ENCODE measurements at places on chromosomes 1 and 21. TPM values are rescaled to one million over a fixed set of nuclear protein-coding genes. Genes with fewer than 3 reads are reported as not detected.

DNA sequence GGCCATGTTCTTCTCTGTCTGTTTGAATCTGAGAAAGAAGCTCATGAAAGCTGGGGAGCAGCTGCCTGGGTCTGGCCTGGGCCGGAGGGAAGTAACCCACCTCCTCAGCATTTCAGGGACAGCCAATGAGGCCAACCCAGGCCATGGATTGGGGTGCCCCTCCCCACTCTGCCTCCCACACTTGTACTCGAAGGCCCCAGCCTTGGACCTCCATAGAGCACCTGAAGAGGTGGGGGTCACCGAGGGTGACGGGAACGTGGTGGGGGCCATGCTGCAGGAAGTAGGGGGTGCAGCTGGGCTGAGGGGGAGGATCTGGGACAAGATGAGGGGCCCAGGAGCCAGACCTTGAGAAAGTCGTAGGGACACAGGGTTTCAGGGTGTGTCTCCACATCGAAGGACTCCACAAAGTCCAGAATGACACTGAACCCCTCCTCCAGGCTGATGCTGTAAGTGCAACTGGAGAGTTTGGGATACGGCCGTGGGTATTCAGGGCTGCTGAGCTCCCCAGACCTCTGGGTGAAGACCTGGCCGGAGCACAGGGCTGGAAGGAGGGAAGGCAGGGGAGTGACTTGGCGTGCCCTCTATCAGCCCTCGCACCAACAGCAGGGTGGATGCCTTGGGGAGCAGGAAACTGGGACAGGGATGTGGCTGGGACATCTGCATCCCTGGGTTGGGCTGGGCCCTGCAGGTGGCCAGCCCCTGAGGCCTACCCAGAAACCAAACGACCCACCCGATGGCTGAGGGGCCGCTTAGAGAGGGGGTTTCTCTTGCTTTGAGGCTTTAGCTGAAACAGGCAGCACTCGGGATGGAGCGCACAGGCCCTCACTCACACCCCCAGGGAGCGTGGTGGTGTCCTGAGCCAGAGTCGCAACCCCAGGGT lies 3.8 kb downstream of the MASP2 start:
- no peak for DNase-seq

DNA sequence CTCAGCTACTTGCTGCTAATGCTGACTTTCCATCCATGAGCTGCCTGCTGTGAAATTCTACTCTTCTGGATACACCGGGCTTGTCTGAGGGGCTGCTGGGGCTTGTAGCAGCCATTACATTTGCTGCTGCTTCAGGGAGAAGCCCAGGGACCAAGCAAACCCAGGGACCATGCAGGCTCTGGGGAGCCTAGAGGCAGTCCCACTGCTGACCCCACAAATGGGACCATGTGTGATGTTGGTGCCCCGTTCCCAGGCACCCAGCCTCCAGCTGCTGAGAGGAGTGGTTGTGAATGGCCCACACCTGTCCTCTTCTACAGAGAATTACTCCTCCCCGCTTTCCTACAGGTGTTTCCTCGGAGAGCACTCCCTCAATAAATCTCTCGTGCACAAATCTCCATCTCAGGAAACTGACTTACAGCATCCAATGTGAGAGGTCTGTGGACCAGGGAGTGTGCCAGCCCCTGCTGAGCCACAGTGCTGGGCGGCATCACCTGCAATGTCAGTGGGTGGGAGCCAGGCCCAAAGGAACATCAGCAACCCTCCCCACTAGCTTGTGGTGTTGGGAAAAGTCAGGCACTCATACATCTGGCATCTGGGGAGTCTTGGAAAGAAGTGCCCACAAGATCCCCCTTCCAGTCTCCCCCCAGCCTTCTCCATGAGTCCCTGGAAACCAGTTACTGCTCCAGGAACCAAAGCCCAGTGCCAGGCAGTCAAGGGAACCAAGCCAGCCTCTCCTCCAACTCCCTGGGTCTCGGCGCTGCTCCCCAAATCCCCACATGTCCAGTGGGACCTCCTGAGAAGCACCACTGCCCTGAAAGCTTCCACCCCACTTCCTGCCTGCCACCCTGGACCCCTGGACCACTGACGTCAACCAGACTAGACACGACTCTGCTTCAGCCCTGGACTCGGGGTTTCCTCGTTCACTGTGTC lies 65.1 kb downstream of the TCP10L start:
- DNase-seq: no peak

NPHP4 gene
- 1.6 TPM for total RNA-seq

DNA sequence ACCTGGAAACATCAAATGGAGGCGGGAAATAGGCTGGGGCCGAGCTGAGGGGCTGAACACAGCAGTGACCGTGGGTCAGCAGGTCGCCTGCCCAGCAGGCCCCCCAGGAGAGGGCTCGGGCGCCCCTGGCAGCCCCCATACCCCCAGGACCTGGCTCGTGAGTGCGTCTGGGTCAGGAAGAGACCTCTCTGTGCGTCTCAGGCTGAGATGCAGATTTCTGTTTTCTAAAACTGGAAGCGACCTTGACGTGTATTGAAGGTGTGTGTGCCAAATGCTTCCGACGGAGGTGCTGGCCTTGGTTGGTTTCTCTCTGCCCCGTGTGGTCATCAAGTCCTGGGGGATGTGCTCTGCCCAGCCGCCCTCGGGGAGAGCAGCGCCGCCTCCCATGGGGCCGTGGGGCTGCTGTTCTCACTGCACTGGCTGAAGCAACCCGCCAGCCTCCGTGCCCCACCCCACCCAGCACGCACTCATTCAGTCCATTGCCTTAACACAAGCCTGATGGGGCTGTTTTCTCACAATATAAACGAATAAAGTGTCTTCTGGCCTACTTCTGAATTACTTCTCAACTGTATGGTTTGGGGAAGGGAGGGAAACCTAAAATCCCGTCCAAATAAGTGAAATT lies 7.4 kb downstream of the PEX10 start:
- DNase-seq: no peak

ILDR2 gene
- 0.14 TPM for total RNA-seq

ZC3H12A gene
- total RNA-seq: 17.7 TPM

CTSS gene
- 9.7 TPM for total RNA-seq

DNAJC28 gene
- 3.5 TPM for total RNA-seq

All from psoas muscle (tissue), 8 donors.